Naive thymus-derived CD4-positive, alpha-beta T cell (primary cell): ENCODE measurements at places on chromosomes 5 and 9.

- H3K4me1 ChIP-seq: no peaks in the 10 kb centered on the region
- H3K36me3 ChIP-seq: no peaks in the 10 kb centered on the region
- H3K27me3 ChIP-seq: peaks cover 3% of the 10 kb centered on the region
- H3K27ac ChIP-seq: no peak overlapping the region
- DNase-seq: peak; percentile 33
- H3K4me3 ChIP-seq: no peak overlapping the region
These were observed 28.4 kb upstream of the GADD45G start for GRCh38 chr9:89576404-89576839.

- no peak overlapping the region for H3K27ac ChIP-seq
- no peaks in the 10 kb centered on the region for H3K36me3 ChIP-seq
- no peaks in the 10 kb centered on the region for H3K27me3 ChIP-seq
- no peak overlapping the region for H3K4me3 ChIP-seq
These were observed 54.0 kb downstream of the PLPP1 start for GRCh38 chr5:55480781-55481180.

- H3K27me3 ChIP-seq: no peaks in the 10 kb centered on the region
- no peaks in the 10 kb centered on the region for H3K4me1 ChIP-seq
- H3K36me3 ChIP-seq: no peaks in the 10 kb centered on the region
- H3K27ac ChIP-seq: no peak overlapping the region
These were observed 46.5 kb downstream of the TRIO start for GRCh38 chr5:14189680-14190079.

DNA sequence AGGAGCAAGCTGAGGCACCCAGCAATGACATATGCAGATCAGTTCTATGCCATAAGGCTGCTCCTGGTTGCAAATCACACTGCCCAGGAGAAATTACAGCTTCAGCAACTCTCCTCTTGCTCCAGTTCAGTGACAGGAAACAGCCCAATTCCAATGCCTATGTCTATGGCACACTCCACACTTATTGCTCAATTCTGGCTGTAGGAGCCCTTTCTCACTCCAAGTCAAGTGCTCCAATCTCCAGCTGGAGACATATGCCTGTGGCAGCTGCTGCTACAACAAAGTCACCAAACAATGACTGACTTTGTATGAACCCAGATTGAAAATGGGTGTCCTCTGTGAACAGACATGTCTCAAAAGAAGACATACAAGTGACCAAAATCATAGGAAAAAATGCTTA lies 31.8 kb upstream of the PLCXD3 start:
- H3K36me3 ChIP-seq: no peaks in the 10 kb centered on the region
- H3K27ac ChIP-seq: no peak overlapping the region
- DNase-seq: no peak
- no peaks in the 10 kb centered on the region for H3K27me3 ChIP-seq
- H3K4me3 ChIP-seq: no peak overlapping the region

DNA sequence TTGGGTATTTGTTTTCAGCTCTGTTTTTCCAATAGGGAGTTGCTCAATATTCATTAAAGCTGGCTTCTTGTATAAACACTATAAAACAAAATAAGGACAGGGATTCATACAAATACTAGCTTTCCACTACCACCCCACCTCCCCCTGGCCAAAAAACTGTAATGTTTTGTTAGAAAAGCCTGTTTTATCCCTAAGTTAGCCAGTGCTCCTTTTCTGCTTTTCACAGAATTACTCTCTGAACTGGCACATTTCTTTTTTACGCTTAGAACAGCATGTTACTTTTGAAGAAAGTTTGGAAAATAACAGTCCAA lies 147.4 kb upstream of the DMRT1 start:
- no peak for DNase-seq
- H3K27me3 ChIP-seq: no peaks in the 10 kb centered on the region
- no peak overlapping the region for H3K4me3 ChIP-seq
- no peaks in the 10 kb centered on the region for H3K36me3 ChIP-seq
- H3K27ac ChIP-seq: no peak overlapping the region

DNA sequence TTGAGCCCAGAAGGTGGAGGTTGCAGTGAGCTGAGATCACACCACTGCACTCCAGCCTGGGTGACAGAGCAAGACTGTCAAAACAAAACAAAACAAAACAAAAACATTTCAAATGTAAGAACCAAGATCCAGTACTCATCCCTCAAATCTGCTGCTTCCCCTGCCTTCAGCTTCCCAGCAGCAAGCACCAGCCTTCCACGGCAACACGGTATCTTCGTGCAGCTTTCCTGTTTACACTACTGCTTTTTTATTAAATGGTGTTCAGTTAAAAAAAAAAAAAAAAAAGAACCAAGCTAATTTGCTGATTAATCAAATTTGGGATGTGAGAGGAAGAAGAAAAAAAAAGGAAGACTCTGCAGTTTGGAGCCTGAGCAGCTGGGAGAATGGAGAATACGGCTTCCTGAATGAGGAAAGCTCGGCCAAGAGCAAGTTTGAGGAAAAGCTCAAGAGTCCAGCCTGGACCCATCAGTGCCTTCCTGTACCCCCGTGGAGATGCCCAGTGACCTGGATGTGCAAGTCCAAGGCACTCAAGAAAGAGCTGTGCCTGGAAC lies 28.0 kb upstream of the SLC2A8 start:
- no peaks in the 10 kb centered on the region for H3K4me1 ChIP-seq
- no peak overlapping the region for H3K4me3 ChIP-seq
- H3K36me3 ChIP-seq: no peaks in the 10 kb centered on the region
- DNase-seq: no peak
- no peaks in the 10 kb centered on the region for H3K27me3 ChIP-seq
- H3K27ac ChIP-seq: no peak overlapping the region

GRCh38 chr9:36301227-36301626 lies 43.0 kb upstream of the GNE start:
- H3K36me3 ChIP-seq: no peaks in the 10 kb centered on the region
- DNase-seq: no peak
- no peak overlapping the region for H3K4me3 ChIP-seq

DNA sequence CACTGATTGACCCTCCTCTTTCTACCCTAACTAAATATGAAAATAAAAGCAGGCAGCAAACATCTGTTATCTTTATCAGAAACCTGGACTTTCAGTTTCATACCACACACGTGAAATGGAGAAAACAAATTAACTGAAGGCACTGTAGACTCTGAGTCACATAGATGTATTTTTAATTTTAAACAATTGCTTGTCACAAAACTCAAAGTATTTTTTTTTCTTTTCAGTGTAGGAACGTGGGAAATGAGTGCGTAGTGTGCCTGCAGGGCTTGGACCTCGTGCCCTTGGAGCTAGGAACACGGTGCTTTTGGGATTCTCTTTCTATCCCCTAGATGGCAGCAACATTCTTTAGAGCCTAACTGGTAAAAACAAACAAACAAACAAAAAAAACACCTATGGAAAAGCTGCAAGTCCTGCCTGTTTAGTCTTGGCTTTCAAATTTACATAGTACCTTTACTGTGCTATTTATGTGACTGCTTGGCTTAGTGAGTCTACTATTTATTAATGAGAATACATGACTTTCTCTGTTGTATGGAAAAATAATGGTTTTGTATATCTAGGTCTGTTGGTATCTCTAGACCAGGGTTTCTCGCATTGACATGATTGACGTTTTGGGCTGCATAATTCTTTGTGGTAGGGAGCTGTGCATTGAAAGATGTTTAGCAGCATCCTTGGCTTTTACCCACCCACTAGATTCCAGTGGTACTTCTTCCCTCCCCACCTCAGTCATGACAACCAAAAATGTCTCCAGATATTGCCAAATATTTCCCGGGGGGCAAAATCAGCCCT lies 16.8 kb upstream of the ACTBL2 start:
- H3K4me3 ChIP-seq: peak overlapping the region; percentile 28
- DNase-seq: no peak
- no peak overlapping the region for H3K27ac ChIP-seq
- H3K4me1 ChIP-seq: peaks cover 16% of the 10 kb centered on the region
- no peaks in the 10 kb centered on the region for H3K27me3 ChIP-seq
- no peaks in the 10 kb centered on the region for H3K36me3 ChIP-seq

DNA sequence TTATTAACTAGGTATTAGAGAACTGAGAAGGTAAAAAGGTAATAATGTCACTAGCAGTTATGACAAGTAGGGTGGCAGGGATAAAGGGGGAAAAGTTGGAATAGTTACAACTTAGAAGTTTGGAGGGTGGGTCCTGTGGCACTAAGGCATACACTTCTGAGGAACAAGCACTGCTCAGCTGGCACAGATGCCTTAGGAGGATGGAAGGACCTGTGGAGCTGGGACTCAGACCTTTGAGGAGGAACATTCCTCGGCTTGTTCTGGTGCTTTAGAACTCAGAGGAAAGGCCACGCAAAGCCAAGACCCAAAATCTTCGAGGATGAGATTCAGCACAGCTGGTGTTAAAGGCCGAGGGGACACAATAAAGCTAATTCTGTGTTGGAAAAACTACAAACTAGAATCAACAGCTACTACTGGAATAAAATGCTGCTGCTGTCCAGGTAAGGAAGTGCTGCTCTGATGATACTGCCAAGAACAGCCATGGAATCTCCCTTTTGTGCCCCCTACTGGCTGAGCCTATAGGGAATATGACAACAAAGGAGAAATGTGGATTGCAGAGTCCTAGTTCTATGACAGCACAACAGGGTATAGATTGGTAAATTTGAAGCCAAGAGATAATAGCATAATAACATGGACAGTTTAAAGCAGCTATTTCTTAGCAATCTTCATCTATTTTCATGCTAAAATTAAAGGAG lies 126.7 kb downstream of the SLC25A46 start:
- no peaks in the 10 kb centered on the region for H3K36me3 ChIP-seq
- H3K27ac ChIP-seq: no peak overlapping the region
- no peak for DNase-seq
- no peaks in the 10 kb centered on the region for H3K4me1 ChIP-seq

DNA sequence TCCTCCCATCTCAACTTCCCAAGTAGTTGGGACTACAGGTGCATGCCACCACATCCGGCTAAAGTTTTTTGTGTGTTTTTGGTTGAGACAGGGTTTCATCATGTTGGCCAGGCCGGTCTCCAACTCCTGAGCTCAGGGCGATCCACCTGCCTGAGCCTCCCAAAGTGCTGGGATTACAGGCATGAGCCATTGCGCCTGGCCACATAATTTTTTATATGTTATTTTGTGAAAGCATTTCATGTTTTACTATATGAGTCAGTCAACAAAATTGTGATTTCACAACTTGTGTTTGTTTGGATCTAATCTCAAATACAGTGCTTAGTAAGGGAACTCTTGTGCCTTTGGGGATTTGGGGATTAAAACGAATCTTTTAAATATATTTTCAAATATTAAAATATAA lies 20.0 kb upstream of the FAM120AOS start:
- H3K4me1 ChIP-seq: peaks cover 10% of the 10 kb centered on the region
- H3K27ac ChIP-seq: no peak overlapping the region
- no peak overlapping the region for H3K4me3 ChIP-seq
- H3K36me3 ChIP-seq: peaks cover 10% of the 10 kb centered on the region
- H3K27me3 ChIP-seq: no peaks in the 10 kb centered on the region
- DNase-seq: no peak

GRCh38 chr9:134547161-134548100 lies 94.2 kb upstream of the COL5A1 start:
- H3K27ac ChIP-seq: no peak overlapping the region
- no peaks in the 10 kb centered on the region for H3K36me3 ChIP-seq
- no peak for DNase-seq
- no peak overlapping the region for H3K4me3 ChIP-seq
- H3K4me1 ChIP-seq: no peaks in the 10 kb centered on the region

DNA sequence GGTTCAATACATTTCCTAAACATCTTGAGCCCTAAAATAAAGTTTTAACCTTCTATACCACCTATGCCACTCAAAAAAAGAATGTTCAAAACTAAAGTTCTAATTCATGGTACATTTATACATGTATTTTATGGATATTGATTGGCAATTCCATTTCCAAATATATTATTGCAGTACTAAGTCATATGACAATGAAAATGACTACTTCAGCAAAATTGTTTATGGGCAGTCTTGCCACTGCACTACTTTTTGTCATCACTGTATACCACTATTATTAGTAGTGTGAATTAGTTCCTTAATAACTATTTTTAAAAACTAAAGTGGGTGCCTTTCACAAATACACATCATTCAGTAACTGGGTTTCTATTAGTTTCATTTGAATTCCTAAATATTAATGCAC lies 199.6 kb upstream of the CYLC2 start:
- H3K27me3 ChIP-seq: no peaks in the 10 kb centered on the region
- DNase-seq: no peak
- no peaks in the 10 kb centered on the region for H3K36me3 ChIP-seq

DNA sequence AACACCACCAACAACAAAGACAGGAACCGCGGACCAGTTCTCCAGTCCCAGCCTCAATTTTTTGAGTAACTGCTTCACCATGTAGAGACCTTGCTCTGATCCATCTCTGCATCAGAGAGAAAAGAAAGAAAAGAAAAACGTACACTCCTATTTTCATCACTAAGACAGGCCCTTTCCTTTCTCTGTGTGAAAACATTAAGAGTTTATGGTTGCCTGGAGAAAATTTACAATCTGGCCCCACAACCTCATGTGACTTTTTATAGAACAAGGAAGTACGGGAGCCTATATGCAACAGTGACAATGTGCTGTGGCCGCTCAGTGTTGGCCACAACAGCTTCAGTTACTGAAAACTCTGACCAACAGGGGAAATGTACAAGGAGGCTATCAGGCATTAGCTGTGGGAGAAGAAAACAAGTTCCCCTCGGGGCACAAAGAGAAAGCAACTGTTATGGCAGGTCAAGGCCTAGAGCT lies 272.9 kb upstream of the PTGER4 start:
- H3K27me3 ChIP-seq: no peaks in the 10 kb centered on the region
- no peaks in the 10 kb centered on the region for H3K36me3 ChIP-seq
- H3K27ac ChIP-seq: peak overlapping the region; percentile 99

DNA sequence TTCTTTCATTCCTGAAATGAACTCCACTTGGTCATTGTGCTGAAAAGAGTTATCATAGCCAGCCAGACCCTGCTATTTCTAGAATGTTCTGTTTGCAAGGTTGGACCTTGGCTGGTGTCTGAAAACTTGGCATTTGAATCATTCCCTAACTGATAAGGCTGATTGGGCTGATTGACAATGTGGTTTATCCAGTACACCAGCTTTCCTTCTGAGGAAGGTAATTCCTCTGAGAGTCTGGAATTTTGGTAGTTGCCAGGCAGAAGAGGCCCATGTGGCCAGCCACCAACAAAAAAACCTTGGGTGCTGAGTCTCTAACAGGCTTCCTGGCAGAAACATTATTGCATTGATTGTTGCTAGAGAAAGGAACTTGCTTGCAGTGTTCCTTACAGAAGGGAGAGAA lies 15.3 kb downstream of the SEC61B start:
- peaks cover 17% of the 10 kb centered on the region for H3K36me3 ChIP-seq
- no peaks in the 10 kb centered on the region for H3K27me3 ChIP-seq
- no peak overlapping the region for H3K27ac ChIP-seq
- no peak for DNase-seq
- H3K4me1 ChIP-seq: no peaks in the 10 kb centered on the region

- no peaks in the 10 kb centered on the region for H3K36me3 ChIP-seq
- no peak for DNase-seq
- H3K27ac ChIP-seq: no peak overlapping the region
- no peaks in the 10 kb centered on the region for H3K27me3 ChIP-seq
These were observed 48.4 kb downstream of the MRPL36 start for GRCh38 chr5:1751026-1751863.
